Stimulated activated CD4-positive, alpha-beta T cell treated with anti-CD3 and anti-CD28 coated beads, Interleukin-12 subunit alpha, Interleukin-12 subunit beta, amount 100 ng/mL, for 4 hours (primary cell): ENCODE measurements at places on chromosomes 1 and 21.

- DNase-seq: no peak
Measured at GRCh38 chr1:232617237-232617636, 12.7 kb downstream of the SIPA1L2 start.

- no peak for DNase-seq
Measured at GRCh38 chr1:227033880-227034279, 93.8 kb downstream of the COQ8A start.

DNA sequence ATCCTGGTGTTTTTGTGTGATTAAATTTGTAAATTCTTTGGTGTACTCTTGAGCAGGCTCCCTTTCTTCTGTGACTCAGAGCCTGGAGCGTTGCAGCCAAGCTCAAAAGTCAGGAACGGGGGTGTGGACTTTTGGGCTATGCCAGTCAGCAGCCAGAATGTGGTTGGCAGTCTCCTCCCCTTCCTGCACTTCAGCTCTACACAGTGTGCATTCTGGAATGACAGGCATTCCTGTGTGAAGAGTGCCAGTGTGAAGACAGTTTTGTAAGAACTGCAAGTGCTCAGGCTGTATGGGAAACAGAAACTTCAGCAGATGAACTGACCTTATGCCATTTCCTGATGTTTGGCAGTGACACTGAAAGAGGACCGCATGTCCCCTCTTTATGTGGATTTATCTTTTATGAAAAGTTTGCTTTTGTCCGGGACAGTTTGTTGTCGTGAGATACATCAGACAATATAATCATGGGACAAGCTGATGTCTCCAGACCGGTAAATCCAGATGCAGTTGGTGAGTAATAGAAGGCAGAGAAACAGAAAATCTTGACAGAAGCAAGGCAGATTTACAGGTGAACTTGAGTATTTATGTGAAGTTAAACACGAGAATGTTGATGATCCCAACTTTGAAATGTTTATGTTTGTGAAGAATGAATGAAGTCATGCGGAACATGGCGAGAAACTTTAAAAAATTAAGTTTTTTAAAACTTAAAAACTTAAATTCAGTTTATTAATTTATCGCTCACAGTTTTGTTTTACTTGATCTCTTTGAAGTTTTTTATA lies 67.7 kb upstream of the RCC1 start:
- DNase-seq: no peak

DNA sequence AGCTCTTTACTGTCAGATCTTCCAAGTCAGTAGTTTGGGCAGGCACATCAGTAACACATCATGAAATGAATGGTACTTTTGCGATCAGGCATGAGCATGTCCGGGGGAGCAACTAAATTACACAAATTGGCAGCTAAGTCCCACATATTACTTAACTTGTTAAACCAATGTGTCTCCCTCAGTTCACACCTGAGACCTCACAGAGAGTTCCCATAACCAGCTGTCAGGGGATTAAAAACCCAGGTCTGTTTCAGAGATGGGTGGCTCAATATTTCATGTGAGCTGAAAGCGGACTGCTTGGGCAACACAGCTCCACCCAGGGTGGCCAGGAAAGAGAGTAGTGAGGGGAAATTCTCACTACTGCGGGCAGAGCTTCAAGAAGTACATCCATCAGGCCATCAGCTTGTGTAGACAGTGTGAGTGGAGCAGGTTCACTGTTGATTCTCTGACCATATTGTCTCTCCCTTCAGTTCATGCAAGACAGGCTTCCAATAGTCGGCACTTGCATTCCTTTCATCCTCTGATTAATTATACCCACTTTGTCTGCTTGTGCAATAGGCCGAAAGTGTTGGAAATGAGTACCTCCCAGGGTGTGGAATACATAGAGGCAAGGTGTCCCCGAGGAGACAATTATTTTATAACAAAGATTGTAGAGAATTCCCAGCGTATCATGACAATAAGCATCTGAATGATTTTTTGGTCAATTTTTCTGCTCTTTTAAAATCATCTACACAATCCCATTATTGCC lies 139.9 kb downstream of the PTGER3 start:
- DNase-seq: no peak

GRCh38 chr1:201016211-201016651 lies 7.3 kb downstream of the KIF21B start:
- DNase-seq: no peak

DNA sequence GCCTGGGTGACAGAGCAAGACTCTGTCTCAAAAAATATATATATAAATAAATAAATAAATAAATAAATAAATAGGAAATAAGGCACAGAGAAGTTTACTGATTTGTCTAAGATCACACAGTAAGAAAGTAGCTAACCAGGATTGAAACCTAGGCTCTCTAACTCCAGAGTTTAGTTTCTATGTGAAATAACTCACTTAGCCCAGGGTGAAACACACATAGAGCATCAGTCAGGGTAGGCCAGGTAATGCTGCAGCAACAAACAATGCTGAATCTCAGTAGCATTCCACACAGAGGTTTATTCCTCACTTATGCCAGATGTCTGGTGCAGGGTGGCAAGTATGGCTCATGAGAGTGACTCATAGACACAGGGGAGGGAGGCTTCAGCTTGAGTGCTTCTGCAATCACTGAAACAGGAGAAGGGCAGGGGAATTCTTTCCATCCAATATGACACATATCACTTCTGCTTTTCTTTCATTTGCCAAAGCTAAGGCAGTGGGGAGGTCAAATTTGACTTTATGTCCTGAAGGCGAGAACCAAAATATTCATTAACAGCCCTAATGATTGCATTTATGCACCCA lies 37.1 kb upstream of the KANK4 start:
- DNase-seq: no peak

- DNase-seq: no peak
Measured at GRCh38 chr1:203252678-203253077, 23.2 kb upstream of the CHIT1 start.

GRCh38 chr1:23044035-23044434 lies 24.8 kb downstream of the KDM1A start:
- no peak for DNase-seq

DNA sequence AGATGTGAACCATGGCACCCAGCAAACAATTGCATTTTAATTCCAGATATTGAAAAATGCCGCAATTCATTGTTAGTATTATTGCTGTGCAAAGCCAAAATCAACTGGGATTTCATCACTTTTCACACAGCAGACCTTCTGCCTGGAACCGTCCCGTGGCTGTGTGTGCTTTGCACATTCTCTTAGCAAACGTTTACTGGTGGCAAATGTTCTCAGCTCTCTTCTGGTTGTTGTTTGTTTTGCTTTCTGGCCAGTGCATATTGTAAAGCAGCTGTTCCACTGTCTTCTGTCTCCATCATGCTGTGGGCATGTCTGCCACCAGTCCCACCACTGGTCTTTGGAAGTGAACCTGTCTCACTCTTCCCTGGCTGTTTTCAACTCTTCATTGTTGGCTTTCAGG lies 19.8 kb upstream of the TTLL10 start:
- DNase-seq: no peak

DNA sequence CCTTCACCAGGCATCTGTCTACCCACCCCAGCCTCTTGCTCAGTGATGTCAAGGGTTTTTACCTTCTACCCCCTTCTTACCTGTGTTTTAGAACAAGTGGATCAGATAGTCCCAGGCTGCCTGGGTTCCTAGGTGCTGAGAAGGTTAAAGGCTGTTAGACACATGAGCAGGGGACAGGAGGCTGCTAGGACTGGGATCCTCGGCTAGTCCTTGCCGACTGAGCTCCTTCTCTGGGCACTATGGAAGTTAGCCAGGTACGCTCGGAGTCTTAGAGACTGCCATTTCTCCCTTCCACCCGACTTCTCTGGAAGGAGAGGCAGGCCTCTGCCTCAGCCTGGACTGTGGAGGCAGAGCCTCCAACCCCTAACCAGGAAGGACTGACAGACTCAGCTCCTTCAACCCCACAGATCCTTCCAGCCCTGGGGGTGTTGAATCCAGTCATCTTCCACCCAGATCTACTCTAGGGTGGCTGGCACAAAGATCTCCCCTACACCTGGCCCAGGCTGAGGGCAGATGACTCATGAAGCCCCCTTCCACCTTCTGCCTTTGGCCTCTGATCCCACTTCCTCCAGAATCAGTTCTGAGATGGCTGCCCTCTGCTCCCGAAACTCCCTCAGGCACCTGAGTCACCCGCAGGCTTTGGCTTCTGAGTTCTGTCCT lies at the start of gene DYNLT4:
Gene DYNLT4 (minus strand): TSS at position 648 of the 660 bp plus-strand sequence. CDS start 683 bp downstream, outside the sequence.
- DNase-seq: no peak

GRCh38 chr21:39644062-39644560 lies 31.4 kb downstream of the B3GALT5 start:
- DNase-seq: no peak

GRCh38 chr1:157806431-157807149 lies 13.3 kb downstream of the FCRL1 start:
- DNase-seq: no peak

DNA sequence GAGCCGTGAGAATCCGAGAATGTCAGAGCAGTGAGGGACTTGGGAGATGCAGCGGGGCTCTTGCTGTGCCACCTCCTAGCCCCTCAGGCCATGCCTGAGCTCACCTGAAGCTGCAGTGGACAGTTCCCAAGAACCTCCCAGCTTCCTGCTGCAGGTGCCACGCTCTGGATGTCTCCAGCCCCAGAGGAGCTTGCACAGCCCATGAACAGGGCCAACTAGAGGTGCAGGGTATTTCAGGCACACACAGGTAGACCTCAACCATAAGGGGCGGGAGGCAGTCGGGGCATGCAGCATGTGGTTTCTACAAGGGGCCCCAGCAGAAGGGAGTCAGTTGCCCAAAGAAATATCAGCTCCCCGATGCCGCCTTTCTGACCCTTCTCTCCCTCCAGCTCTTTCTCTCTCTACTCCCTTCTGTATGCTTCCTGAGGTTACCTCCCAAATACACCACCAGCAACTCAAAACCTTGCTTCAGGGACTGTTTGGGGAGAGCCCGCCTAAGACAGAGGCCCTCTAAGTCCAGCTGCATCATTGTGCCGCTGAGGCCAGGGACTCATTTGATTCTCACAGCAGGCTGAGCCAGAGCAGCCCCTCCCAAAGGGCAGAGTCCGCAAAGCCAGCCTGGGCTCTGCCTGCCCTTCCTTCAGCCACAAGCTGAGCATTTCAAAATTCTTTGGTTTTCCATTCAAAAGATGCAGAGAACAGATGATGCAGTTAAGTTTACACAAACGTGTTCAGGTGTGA lies 209.8 kb downstream of the MATN1 start:
- no peak for DNase-seq

DNA sequence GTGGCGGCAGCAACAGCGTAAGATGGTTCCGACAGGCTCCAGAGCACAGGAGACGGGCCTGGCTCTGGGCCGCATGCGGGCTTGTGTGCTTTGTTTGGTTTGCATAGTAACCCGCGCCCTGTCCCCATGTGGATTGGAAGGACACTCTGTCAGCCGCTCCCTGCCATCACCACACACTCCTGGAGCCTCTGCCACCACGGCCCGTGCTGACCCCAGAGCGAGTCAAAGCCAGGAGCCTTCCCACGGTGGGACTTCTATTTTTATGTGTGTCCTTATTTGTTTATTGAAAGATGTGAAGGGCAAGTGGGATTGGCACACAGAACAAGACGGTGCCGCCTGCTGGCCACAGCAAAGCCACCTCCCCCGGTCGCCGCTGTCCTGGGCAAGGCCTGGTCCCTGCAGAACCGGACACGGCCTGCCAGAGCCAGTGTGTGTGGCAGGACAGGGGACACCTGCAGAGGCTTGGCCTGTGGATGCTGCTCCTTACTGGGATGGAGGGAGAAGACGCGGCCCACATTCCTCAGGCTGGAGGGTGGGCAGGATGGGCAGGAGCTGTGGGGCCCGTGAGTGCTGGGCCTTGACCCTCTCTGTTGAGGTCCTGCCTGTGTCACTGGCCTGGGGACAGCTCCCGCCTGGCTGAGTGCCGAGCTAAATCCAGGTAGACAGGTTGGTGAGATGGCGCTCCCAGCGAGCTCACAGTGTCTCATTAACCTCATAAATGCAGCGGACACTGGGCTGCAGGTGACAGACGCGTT lies 64.4 kb downstream of the AGPAT3 start:
- DNase-seq: no peak

GRCh38 chr1:53410701-53411100 lies 48.5 kb upstream of the DMRTB1 start:
- no peak for DNase-seq

DNA sequence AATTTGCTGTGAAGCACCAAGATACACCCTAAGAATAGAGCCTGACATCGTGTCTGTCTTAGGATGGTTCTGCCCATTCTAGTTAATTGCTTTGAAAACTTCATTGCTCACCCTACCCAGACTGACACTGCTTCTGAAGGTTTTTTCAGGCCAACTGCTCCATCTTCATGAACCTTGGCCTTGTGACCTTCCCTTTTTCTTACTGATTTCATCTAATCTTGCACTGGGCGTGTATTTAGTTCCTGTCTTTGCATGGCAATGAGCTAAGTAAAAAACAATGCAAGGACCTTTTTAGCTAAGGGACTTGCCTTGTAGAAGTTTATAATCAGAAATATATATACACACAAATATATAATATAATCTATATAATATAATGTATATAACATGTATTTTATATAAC lies 108.0 kb downstream of the PBX1 start:
- DNase-seq: no peak

GRCh38 chr1:225666495-225666894 lies 13.6 kb upstream of the ENAH start:
- no peak for DNase-seq

DNA sequence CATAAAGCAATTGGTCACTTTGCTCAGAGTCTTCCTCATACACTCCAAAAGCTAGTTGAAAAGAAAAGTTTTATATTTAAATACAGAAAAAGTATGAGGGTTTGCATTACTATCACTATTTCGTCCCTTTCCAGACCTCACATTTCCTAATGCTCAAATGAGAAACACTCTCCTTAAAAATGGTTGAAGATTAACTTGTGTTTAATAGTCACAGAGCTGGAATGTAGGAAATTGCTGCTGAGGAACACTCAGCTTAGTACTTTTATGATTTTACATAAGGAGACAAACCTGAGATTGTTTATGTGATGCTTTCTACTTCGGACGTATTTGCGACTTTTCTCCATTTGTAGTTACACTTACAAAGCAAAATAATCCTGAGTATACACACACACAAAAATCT lies 39.8 kb downstream of the MYSM1 start:
- no peak for DNase-seq

- no peak for DNase-seq
Measured at GRCh38 chr1:35431173-35431599, 126.0 kb downstream of the KIAA0319L start.

DNA sequence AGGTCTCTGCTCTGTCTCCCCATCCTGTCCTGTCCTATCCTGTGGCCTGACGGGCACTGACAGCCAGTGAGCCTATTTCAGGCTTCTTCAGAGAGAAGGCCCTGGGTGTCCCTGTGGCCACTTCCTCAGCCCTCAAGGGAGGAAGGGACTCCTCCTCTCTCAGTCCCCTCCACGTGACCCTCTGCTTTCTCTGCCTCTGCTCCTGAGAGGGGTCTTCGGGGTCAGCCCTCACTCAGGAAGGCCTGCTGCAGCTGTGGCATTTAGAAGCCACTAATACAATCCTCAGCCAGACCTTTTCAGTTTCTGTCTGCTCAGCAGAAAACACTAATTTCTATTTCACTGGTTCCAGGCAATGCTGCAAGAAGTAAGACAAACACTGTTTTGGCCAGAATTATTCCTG lies 43.6 kb upstream of the ETV3 start:
- no peak for DNase-seq

DNA sequence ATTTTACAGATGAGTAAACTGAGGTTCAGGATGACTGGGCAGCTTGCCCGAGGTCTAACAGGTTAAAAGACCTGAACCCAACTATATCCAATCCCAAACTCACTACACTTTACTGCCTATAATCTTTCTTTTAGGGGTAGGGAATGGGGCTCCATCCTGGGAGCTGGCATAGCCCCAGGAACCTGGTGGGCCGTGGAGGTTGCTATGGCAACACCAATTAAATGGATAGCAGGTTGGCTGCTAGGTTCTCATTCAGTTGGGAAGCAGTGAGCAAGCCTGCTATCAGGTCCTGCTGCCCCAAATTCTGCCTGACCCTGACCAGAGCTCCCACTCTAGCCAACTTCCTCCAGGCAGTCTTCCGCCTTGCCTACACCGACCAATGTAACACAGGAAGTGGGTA lies 40.9 kb downstream of the LRP8 start:
- DNase-seq: no peak
